CD4-positive, alpha-beta T cell treated with Interleukin-17A for 4 hours (primary cell): ENCODE measurements at places on chromosomes 2 and 18.
A peak's percentile ranks its signal among the peaks of the same experiment; 100 is the strongest.

- DNase-seq, result peak; percentile 47
Measured at GRCh38 chr2:97745474-97746174, 32.2 kb downstream of the ZAP70 start.

- DNase-seq, result no peak
Measured at GRCh38 chr2:122873951-122874350, 1118.5 kb downstream of the TSN start.

DNA sequence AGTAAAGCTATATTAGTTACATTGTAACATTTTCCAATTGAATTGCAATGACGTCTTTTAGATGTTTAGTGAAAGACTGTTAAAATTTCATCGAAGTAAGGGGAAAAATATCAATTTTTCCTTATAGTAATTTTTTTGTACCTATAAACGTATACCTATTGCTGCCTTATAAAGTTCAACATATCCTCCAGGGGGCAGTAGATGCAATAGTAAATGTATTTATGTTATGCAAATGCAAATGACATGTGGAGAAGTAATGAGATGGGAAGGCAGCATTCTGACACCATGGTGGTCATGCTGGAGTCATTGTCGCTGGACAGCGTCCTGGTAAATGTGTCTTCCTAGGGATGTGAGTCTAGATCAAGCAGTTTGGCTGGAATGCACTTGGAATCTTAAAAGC, 38.7 kb downstream of the MSTN start:
- DNase-seq, result no peak

DNA sequence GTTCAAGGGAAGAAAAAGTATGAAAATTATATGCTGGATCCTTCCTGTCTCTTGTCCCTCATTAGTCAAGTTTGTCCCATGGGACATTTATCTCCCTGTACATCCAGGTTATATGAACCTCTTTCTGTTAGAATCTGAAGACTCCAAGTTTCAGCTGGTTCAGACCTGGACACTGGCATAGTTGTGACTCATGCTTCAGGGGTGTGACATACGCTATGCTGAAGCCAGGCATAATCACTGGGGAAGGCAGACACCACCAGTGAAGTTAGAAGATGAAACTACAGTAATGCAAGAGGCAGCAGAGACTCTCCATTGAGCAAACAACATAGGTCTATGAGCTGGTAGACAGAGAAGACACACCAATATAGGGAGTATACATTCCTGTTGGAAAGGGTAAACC, 269.7 kb upstream of the SLC8A1 start:
- no peak for DNase-seq

DNA sequence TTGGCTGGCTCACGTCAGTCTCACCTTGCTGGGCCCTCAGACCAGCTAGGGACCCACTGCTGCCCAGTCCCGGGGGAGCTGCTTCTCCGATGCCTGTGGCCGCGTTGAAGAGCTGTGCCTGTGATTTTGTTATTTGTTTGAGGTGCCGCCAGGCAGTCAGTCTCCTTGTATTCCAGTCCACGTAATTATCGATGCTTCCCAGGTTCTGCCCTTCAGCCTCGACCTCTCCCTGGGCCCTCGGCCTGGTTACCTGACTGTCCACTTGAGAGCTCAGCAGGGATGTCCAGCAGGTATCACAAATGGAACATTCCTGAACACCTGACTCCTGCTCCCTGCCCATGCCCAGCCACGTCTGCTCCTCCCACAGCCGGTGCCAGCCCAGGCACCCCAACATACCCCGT, 195.9 kb upstream of the HS6ST1 start:
- no peak for DNase-seq

GRCh38 chr2:151380580-151381235, 23.3 kb downstream of the TNFAIP6 start:
- DNase-seq, result no peak

DNA sequence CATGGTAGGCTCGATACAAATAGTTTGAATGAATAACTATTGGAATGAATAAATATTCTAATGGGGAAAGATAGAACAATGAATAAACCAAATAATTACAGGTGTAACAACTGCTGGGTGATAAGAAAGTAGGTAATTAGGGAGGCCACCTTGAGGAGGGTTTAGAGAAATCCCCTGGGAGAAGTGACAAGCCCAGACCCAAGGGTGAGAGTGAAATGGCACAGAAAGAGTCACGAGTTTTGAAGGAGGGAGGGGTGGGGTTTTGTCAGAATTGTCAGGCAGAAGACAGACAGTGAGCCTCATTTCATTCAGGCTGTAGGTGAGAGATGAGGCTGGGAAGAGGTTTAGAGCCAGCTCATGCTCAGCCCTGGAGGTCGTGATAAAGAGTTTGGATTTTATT, 71.6 kb upstream of the L3MBTL4 start:
- DNase-seq, result no peak

- DNase-seq, result no peak
Measured at GRCh38 chr18:48419277-48420022, 10.3 kb upstream of the ZBTB7C start.

- no peak for DNase-seq
Measured at GRCh38 chr2:12296915-12297314, 419.8 kb upstream of the TRIB2 start.

GRCh38 chr2:180366481-180366880, 359.4 kb upstream of the CWC22 start:
- DNase-seq, result no peak

DNA sequence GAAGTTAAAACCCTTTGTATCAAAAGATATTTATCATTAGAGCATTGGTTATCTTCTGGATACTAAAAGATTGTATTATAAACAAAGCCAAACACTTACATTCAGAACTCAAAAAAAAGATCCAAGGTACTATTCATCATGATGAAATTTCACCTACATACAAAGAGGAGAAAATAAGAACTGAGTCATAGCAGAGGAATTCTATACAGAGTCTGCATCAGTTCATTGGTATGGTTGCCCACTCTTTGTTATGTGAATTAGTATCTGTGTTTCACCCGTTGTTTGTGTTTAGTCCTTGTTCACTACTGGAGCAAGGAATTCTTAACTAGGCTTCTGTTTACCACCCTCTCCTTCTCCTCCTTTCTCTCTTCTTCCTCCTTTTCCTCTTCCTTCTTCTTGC, 157.9 kb downstream of the LNPK start:
- DNase-seq, result no peak

- DNase-seq, result no peak
Measured at GRCh38 chr2:32632089-32632488, 4.2 kb downstream of the TTC27 start.

GRCh38 chr2:95509408-95509807, 24.9 kb upstream of the TRIM43B start:
- DNase-seq, result no peak

DNA sequence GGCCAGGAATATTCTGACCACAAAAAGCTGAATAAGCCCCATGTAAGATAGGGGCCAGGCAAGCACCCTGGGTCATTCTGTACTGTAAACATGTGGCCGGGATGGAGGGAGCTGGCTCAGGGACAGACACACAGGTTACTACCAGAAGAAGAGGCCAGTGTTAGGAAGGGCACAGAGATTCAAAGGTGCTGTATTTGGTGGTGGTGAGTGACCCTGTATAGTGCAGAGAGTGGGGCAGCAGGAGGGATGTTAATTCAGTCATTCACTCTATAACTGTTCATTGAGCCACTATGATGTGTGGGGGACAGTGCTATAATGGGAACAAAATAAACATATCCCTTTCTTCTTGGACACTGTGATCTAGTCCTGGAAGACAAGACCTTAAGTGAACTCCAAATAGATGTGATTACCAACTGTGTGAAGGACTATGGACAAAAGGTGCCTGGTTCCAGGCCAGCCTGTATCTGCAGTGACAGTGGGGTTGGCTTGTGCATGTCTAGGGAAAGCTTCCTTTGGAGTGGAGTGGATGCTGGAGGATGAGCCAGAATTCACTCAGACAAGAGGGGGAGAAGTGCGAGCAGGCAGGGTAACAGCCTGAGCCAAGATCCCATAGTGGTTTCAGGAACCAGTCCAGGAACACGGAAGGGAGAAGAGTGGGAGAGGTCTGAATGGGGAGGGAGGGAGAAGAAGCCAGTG, 8.3 kb downstream of the MOCOS start:
- DNase-seq, result no peak

- DNase-seq, result no peak
Measured at GRCh38 chr2:205750797-205751196, 68.5 kb downstream of the NRP2 start.

- DNase-seq, result peak; percentile 29
Measured at GRCh38 chr2:204881655-204882054, 336.4 kb downstream of the PARD3B start.

DNA sequence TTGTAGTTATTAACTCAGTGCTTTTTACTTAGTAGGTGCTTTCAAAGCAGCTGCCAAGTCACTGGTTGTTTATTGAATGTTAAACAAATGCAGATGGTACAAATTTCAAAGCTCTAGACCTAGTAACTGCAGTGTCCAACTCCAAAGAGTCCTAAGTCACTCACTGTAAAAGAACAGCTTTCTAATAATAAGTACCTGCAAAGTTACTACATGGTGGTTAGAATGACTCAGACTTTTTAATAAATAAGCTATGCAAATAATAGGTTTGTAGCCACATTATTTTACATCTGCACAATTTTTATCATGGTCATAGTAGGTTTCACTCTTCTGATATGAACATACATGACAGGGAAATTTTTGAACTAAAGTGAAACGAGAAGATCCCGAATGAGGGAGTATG, 1620.4 kb upstream of the CELF4 start:
- DNase-seq, result no peak

GRCh38 chr2:105301646-105302045, 27.9 kb downstream of the TGFBRAP1 start:
- no peak for DNase-seq

GRCh38 chr18:11808001-11808855, 43.0 kb upstream of the CHMP1B start:
- DNase-seq, result no peak

DNA sequence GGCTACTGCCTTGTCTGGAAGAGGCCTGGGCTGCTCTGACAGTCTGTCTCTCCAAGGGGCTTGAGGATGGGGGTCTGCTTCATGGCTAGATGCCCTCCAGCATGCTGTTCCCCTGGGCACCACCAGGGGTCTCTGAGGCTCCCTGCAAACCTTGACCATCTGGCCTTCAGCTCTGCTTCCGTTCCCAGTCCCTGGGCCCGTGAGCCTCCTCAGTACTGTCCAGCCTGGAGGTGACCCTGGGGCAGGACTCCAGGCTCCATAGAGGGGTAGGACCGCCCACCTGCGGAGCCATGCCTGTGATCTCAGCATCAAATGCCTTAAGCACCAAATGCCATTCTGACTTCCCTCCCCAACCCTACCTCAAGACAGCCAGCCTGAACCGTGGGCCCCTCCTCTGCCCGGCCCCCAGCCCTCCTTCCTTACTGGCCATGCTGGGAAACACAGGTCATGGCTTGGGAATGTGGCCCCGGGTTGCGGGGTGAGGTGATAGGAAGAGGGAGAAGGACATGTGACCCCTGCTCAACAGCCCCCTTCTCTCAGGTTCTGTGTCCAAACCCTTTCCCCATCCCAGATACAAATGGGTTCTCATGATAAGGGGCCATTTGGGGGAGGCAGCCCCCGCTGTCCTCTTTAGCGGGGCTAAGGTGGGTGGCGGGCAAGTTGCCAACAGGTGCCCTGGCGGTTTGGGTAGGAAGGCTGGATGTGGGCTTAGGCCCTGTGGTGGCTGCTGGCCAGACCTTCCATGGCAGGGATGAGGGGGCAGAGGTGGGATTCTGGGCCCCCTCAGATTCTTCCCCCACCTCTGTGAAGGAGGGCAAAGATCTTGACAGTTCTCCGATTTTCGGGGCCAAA, 25.0 kb downstream of the SPEG start:
- DNase-seq, result peak; percentile 57

- DNase-seq, result no peak
Measured at GRCh38 chr18:54140641-54141040, 83.8 kb downstream of the MBD2 start.

GRCh38 chr18:13447621-13448334, 229.2 kb downstream of the LDLRAD4 start:
- no peak for DNase-seq

- DNase-seq, result no peak
Measured at GRCh38 chr2:173432049-173432754, 77.5 kb downstream of the CDCA7 start.

DNA sequence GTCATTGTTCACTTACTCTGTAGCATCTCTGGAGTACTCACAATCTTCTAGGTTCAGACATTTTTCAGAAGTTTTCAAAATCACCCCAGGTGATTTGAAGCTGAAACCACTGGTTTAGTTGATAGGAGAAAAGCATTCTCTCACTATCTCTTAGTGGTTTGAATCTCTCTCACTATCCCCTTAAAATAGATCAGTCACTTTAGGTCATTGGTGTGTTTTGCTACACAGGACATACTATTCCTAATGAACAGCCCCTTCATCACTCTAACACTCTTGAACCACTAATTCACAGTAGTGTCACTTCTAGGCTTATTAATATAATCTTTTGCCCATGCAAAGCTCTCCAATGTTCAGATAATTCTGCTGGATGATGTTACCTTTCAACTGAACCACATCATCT, 34.5 kb downstream of the LYPD6 start:
- DNase-seq, result no peak

DNA sequence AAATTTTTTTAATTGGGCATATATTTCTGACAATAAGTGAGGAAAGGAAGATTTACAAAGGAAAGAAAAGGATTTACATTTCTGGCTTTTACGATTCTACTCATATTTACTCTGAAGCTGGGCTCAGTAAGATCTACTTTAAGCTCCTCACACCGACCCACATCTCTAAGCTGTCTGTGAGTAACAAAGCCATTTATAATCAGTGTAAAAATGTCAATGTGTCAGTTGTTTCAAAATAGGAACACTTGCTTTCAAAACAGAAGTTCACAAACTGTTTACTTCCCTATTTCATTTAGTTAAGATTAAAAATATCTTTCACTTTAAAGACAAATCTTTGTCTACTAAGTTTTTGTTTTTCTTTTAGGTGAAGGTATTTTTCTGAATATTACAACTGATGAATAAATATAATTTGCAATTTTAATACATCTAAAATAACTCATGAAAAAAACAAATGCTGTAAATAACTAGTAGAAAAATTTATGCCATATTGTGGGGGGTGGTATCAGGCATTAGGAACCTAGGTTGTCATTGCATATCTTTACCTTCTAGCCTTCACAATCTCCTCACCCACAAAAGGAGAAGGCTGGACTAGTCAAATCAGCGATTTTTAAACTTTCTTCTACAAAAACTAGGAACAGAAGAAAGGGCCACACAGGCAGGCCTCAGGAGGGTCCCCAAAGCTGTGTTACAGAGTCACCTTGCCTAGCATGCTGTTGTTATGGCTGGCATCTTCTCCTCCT, 64.5 kb downstream of the TMEM131 start:
- no peak for DNase-seq

- no peak for DNase-seq
Measured at GRCh38 chr2:122680662-122681061, 925.2 kb downstream of the TSN start.
